ENCODE measurements at places on chromosomes 6 and 20.

GRCh38 chr6:85594197-85594930 lies 706 bp upstream of the SNX14 start:
- DNase-seq = no peak

DNA sequence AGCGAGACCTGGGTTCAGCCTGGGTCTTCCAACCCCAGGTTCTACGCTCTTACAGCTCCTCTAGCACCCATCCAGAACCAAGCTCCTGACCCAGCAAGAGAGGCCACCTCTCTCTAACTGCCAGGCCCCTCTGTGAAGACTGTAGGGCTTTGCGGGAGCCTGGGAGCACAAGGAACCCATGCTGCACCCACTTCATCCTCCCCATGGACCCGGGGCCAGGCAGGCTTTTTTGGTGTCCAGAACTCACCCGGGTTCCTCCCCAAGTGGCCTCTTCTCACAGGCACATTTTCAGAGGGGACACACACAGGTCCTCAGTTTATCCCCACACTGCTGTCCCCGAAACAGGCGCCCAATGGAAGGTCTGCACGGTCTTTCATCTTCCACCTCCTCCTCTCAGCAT lies 145.9 kb downstream of the SYNDIG1 start:
- DNase-seq = no peak

DNA sequence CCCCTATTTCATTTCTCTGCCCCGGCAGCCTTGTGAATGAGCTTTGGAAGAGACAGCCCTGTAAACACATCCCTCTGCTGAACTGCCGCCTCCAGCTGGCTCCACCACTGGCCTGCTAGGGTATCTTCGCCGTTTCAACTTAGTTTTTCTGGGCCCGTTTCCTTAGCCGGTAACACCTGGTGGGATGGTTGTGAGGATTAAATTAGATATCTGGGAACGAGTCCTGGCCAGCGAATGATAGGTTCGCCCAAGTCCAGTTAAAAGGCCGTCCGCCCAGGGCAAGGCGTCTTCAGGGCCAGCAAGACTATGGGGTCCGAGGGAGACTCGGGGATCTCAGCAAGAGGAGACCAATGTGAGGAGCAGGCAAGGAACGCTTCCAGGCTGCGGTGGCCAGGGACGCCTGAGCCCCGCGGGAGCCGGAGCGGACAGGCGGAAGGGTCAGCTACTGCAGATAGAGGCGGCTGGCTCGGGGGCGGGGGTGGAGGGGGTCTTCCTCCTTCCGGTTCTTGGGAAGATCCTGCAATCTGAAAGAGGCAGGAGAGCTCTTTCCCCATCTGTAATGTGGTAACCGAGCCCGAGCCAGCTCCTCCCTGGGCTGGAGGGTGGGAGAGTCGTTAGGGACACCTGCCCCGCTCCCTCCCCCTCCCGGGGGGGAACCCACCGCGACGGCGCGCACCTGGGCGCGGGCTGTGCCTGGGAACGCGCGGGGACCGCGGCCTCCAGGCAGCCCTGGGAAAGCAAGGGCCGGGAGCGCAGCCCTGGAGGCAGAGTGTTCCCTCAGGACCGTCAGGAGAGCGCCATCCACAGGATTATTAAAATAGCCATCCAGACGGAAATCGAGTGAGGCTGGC lies 4.5 kb upstream of the PTCRA start:
- DNase-seq = no peak

DNA sequence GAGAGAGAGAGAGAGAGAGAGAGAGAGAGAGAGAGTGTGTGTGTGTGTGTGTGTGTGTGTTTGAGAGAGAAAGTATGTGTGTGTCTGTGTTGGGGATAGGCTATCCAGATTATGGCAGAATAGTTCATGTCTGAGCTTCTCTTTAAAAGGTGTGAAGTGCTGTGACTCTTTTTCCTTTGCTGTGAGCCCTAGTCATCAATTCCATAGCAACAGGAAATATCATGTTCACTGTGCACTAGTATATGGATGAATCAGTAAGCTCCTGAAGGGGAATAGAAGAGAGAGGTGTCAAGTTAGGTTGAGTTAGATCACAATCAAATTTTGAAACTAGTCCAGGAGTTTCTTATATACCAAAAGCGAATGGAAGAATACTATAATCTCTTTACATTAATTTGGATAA lies 318.7 kb downstream of the RFPL4B start:
- no peak for DNase-seq

- no peak for DNase-seq
These were observed 568.6 kb downstream of the HAO1 start for GRCh38 chr20:7371518-7372163.

GRCh38 chr6:25013246-25013645 lies 77.5 kb upstream of the RIPOR2 start:
- DNase-seq = no peak

DNA sequence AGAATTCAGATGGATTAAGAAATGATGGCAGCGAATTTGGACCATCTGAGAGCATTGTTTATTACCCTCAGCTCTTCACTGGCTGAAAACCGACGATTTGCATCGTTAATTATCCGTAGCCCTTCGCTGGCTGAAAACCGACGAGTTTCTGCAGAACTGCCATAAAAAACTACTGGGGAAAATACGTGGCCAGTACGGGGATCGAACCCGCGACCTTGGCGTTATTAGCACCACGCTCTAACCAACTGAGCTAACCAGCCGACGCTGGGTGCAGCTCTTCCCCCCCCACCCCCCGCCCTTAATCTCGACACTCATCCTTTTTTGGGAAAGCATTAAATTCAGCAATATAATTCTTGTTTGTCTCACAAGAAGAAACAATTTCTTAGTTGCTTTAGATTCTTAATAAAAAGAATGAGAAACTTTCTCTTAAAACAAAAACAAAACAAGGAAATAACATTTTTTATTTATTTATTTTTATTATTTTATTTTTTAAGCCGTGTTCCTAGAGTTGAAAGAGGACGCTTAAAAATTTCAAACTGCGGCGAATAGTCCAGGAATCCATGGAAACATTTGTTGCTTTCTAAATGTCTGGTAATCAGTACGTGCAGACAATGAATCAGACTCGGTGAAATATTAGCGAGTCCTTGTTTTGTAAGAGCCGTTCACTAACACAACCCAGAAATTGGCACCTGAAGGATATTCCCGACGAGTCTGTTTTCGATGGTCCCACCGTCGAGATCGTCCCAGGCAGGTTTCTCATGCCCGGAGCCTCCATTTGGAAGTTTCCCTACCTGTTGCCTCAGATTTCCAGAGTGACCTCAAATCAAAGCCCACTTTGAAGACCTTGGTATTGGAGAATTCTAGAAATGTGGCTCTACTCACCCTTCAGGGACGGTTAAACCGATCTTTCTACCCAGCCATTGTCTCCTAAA lies 27.8 kb downstream of the PRSS16 start:
- DNase-seq = no peak

- no peak for DNase-seq
These were observed 177.0 kb downstream of the TTLL2 start for GRCh38 chr6:167501831-167502385.

DNA sequence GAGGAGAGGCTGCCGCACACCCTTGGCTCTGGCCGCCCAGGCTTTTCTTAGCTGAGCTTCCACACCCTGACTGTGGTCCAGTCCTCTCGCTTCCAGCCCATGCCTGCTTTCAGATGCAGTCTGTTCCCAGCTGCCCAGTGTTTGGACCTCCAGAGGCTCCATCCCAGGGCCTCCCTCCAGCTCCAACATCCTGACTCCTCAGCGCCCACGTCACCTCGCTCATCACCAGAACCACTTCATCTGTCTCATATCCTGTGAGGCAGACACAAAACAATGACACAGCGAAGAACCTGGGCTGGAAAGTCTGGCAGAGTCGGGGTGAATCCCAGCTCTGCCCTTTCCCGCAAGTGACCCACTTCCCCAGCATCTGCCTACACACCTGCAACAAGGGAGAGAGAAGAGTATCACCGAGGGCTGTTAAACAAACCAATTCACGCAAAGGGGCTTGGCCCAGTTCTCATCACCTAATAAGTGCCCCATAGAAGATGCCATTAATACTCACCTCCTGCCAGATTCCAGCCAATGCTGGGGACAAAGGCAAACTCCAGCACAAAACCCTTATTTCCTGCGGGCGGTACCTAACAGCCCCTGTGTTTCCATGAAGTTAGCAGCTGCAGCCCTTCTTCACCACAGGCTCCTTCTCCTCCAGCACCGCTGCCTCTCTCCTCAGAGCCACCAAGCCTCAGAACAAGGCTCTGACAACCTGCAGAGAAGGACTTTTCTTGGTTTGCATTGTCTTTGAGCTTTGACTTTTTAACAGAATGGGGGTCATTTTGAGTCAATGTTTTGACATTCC lies 133.4 kb upstream of the CDH4 start:
- DNase-seq = no peak

DNA sequence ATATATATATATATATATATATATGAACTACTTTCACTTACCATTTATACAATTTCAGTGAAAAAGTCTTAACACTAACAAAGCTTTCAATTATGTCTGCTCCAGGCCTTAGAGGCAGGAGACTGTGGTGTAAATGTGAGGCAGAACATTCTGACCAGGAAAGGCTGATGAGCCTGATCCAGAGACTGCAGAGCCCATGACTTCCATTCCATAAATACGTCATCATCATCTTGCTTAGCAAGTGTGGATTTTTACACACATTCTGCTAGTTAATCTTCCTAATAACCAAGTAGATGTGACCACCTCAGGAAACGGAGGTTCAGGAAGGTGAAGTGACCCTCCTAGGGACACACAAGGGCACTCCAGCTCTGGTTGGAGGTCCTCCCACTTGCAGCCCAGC lies 14.9 kb downstream of the TRERF1 start:
- no peak for DNase-seq

Measured in stimulated activated CD8-positive, alpha-beta memory T cell treated with anti-CD3 and anti-CD28 coated beads, Interleukin-2, amount 100 ng/mL, for 1 hour (primary cell).